ENCODE measurements at places on chromosomes 1 and 21. TPM values are rescaled to one million over a fixed set of nuclear protein-coding genes. Genes with fewer than 3 reads are reported as not detected.

DNA sequence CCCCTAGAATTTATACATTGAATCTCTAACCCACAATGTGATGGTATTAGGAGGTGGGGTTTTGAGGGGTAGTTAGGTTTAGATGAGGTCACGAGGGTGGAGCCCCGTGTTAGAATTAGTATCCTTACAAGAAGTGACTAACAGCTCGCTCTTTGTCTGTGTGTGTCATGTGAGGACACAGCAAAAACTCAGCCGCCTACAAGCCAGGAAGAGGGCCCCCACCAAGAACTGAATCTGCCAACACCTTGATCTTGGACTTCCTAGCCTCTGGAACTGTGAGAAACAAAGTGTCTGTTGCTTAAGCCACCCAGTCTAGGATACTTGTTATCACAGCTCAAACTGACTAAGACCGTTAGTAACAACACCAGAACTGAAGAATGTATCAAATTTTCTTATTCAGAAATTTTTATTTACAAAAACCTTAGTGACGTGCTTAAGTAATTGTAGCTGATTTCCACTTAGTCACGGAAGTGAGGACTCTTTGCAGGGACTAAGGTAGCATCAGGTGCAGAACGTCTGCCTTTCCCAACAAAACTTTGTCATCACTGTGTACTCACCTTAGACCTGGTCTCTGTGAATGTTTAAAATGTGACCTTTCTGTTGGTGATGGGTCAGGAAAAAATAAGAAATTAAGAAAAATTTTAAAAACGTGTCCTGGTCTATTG, 24.5 kb upstream of the LRRC8C start:
- H3K27me3 ChIP-seq: no peaks in the 10 kb centered on the region
- no peaks in the 10 kb centered on the region for H3K4me1 ChIP-seq

GRCh38 chr1:32234792-32235191, 12.2 kb upstream of the FAM167B start:
- H3K4me1 ChIP-seq: no peaks in the 10 kb centered on the region
- DNase-seq: no peak
- H3K27ac ChIP-seq: no peak overlapping the region
- H3K4me3 ChIP-seq: no peak overlapping the region
- H3K27me3 ChIP-seq: no peaks in the 10 kb centered on the region

GRCh38 chr1:118339400-118340124, 154.5 kb upstream of the SPAG17 start:
- no peaks in the 10 kb centered on the region for H3K27me3 ChIP-seq
- no peak overlapping the region for H3K27ac ChIP-seq
- no peak overlapping the region for H3K4me3 ChIP-seq
- H3K36me3 ChIP-seq: no peaks in the 10 kb centered on the region

GOLT1A gene
- 49.4 TPM for total RNA-seq

CNR2 gene
- not detected for total RNA-seq

PTPN22 gene
- 1.2 TPM for total RNA-seq

GRCh38 chr1:3668585-3669300, 16.4 kb downstream of the TP73 start:
- no peak overlapping the region for H3K27ac ChIP-seq
- H3K4me1 ChIP-seq: peaks cover 4% of the 10 kb centered on the region
- peak; percentile 96 for DNase-seq
- no peak overlapping the region for H3K4me3 ChIP-seq

- H3K27me3 ChIP-seq: no peaks in the 10 kb centered on the region
- no peak overlapping the region for H3K27ac ChIP-seq
- no peak for DNase-seq
- no peaks in the 10 kb centered on the region for H3K36me3 ChIP-seq
- H3K4me1 ChIP-seq: no peaks in the 10 kb centered on the region
Observed at GRCh38 chr21:26570203-26570602, 2.9 kb downstream of the CYYR1 start.

DNA sequence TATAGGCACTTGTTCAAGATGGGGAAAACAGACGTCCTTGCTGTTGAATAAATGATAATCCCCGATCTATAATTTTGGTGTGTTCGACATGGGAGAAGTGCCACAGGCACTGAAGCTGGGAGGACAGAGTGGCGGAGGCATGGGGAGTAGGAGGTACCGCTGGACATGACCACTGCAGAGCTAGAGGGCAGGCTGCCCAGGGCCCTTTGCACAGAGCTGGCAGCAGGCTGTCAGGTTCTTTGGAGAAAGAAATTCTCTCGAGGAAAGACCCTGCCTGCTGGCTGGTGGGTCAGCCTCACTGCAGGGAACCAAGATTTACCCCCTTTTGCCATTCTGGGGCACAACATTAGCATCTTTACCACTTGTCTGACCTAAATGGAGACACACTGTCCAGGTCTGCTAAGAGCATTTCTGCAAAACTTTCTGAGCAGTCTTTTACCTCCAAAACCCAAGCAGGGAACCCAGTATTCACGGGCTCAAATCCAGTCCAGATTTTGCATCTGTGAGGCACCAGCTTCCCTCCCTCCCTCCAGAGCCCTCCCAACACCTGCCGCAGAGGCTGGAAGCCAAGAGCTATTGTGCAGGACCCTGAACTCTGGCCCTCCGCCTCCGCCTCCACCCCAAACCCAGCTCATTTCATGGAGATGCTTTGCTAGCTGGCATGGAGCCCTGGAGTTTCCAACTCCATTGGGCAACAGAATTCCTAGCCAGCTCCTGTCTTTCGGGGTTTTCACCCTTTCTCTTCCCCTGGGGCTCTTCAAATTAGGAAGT, 142.3 kb downstream of the PLXNA2 start:
- no peaks in the 10 kb centered on the region for H3K4me1 ChIP-seq
- no peak overlapping the region for H3K4me3 ChIP-seq
- no peaks in the 10 kb centered on the region for H3K27me3 ChIP-seq
- H3K27ac ChIP-seq: peak overlapping the region; percentile 47

GRCh38 chr1:206566999-206567398, 45.3 kb downstream of the EIF2D start:
- no peak overlapping the region for H3K4me3 ChIP-seq
- no peaks in the 10 kb centered on the region for H3K36me3 ChIP-seq
- no peak for DNase-seq
- no peak overlapping the region for H3K27ac ChIP-seq
- H3K27me3 ChIP-seq: no peaks in the 10 kb centered on the region

- peak overlapping the region; percentile 74 for H3K4me3 ChIP-seq
- no peaks in the 10 kb centered on the region for H3K36me3 ChIP-seq
- no peaks in the 10 kb centered on the region for H3K4me1 ChIP-seq
- no peaks in the 10 kb centered on the region for H3K27me3 ChIP-seq
- DNase-seq: no peak
Observed at GRCh38 chr1:3530086-3530925, 75.8 kb downstream of the ARHGEF16 start.

- H3K27ac ChIP-seq: no peak overlapping the region
- no peak overlapping the region for H3K4me3 ChIP-seq
- no peaks in the 10 kb centered on the region for H3K27me3 ChIP-seq
- no peaks in the 10 kb centered on the region for H3K4me1 ChIP-seq
Observed at GRCh38 chr1:178612261-178612660, 99.4 kb downstream of the TEX35 start.

- H3K27me3 ChIP-seq: no peaks in the 10 kb centered on the region
- H3K36me3 ChIP-seq: no peaks in the 10 kb centered on the region
- DNase-seq: no peak
- no peak overlapping the region for H3K4me3 ChIP-seq
Observed at GRCh38 chr1:55928576-55928975, 650.8 kb downstream of the PLPP3 start.

RHEX gene
- total RNA-seq: 0.25 TPM

CELA2A gene
- not detected for total RNA-seq

GRCh38 chr1:3080053-3080955, 11.3 kb downstream of the PRDM16 start:
- H3K27me3 ChIP-seq: no peaks in the 10 kb centered on the region
- no peak overlapping the region for H3K27ac ChIP-seq
- H3K4me3 ChIP-seq: no peak overlapping the region
- H3K36me3 ChIP-seq: no peaks in the 10 kb centered on the region
- no peaks in the 10 kb centered on the region for H3K4me1 ChIP-seq

GRCh38 chr1:214573386-214574318, 22.2 kb upstream of the PTPN14 start:
- H3K27ac ChIP-seq: no peak overlapping the region
- H3K27me3 ChIP-seq: no peaks in the 10 kb centered on the region
- DNase-seq: no peak
- no peaks in the 10 kb centered on the region for H3K36me3 ChIP-seq
- no peaks in the 10 kb centered on the region for H3K4me1 ChIP-seq
- H3K4me3 ChIP-seq: no peak overlapping the region

- H3K4me3 ChIP-seq: no peak overlapping the region
- no peaks in the 10 kb centered on the region for H3K36me3 ChIP-seq
- no peaks in the 10 kb centered on the region for H3K27me3 ChIP-seq
- no peaks in the 10 kb centered on the region for H3K4me1 ChIP-seq
Observed at GRCh38 chr21:38709876-38710275, 95.9 kb upstream of the ETS2 start.

DNA sequence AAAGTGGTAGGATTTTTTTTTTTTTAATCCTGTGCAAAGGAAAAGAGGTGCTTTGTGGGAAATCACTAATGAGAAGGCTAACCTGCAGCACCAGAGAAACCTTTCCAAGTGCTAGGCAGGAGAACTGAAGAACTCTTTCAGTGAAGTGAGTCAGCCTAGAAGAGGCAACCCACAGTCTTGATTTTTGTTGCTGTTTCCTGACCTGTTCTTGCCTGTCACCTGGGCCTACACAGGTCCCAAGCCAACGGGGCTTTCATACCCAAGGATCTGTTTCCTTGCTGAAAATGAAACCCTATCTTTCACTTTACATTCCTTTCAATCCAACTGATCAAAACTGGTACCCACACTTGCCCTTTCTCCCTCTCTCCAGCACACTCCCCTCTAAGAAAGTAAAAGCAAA, 7.1 kb upstream of the IKBKE start:
- H3K36me3 ChIP-seq: no peaks in the 10 kb centered on the region
- H3K27me3 ChIP-seq: no peaks in the 10 kb centered on the region
- H3K27ac ChIP-seq: no peak overlapping the region
- H3K4me3 ChIP-seq: no peak overlapping the region

CELA2B gene
- total RNA-seq: not detected

DNA sequence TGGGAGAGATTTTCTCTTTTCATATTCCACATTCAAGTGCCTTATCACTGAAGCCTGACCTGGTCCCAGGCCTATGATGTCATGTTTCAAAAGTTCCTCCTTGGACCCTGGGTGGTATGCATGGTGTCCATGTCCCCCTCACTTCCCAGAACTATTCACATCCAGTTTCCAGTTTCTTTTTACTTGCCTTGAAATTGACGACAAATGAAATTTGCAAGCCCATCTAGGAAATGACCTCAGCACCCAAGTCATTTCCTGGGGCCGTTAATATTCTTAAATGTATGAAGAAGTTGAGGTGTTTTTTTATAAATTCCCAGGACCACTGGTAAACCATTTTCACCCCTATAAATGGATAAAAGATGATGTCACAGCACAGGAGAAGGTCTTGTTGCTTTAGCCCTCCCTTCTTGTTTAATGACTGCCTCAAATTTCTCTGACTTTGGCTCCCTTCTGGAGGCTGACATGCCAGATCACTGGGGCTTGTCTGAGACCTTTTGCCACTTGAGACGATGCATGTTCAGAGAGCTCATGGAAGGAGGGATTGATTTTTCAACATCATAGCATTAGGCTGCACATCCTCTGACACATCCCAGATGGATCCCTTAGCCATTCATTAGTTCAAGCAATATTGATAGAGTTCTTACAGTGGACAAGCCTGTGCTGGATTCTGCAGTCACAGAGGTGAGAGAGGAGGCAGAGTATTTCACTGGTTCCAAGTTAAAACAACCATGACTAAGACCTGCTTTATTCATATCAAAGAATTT, 221.3 kb downstream of the PLPP3 start:
- H3K36me3 ChIP-seq: no peaks in the 10 kb centered on the region
- H3K27me3 ChIP-seq: no peaks in the 10 kb centered on the region
- H3K4me1 ChIP-seq: no peaks in the 10 kb centered on the region
- H3K4me3 ChIP-seq: no peak overlapping the region
- H3K27ac ChIP-seq: no peak overlapping the region

GRCh38 chr1:199898654-199899053, 128.9 kb upstream of the NR5A2 start:
- H3K4me3 ChIP-seq: no peak overlapping the region
- no peak for DNase-seq
- H3K4me1 ChIP-seq: no peaks in the 10 kb centered on the region
- H3K27ac ChIP-seq: no peak overlapping the region
- H3K36me3 ChIP-seq: no peaks in the 10 kb centered on the region

GRCh38 chr1:101365878-101366277, 129.1 kb downstream of the S1PR1 start:
- H3K36me3 ChIP-seq: no peaks in the 10 kb centered on the region
- no peak for DNase-seq
- H3K4me3 ChIP-seq: no peak overlapping the region
- H3K27ac ChIP-seq: no peak overlapping the region
- H3K27me3 ChIP-seq: no peaks in the 10 kb centered on the region

HIVEP3 gene
- 3.9 TPM for total RNA-seq

NUAK2 gene
- total RNA-seq: 5.1 TPM

CDC42 gene
- 89.7 TPM for total RNA-seq

GRCh38 chr1:218686258-218686657, 341.1 kb downstream of the TGFB2 start:
- no peak overlapping the region for H3K27ac ChIP-seq
- no peaks in the 10 kb centered on the region for H3K4me1 ChIP-seq
- H3K27me3 ChIP-seq: no peaks in the 10 kb centered on the region
- no peak overlapping the region for H3K4me3 ChIP-seq
- no peaks in the 10 kb centered on the region for H3K36me3 ChIP-seq

- no peaks in the 10 kb centered on the region for H3K27me3 ChIP-seq
- DNase-seq: no peak
- H3K27ac ChIP-seq: no peak overlapping the region
Observed at GRCh38 chr1:183918589-183918988, 113.7 kb downstream of the RGL1 start.

GRCh38 chr1:17437580-17438317, 1.7 kb downstream of the RCC2 start:
- no peaks in the 10 kb centered on the region for H3K4me1 ChIP-seq
- DNase-seq: peak; percentile 55
- H3K27ac ChIP-seq: peak overlapping the region; percentile 73
- H3K27me3 ChIP-seq: no peaks in the 10 kb centered on the region

GRCh38 chr1:77341195-77341594, 59.4 kb downstream of the AK5 start:
- H3K27me3 ChIP-seq: no peaks in the 10 kb centered on the region
- no peak overlapping the region for H3K4me3 ChIP-seq
- H3K4me1 ChIP-seq: no peaks in the 10 kb centered on the region
- DNase-seq: no peak

SERINC2 gene
- 62.6 TPM for total RNA-seq

DNA sequence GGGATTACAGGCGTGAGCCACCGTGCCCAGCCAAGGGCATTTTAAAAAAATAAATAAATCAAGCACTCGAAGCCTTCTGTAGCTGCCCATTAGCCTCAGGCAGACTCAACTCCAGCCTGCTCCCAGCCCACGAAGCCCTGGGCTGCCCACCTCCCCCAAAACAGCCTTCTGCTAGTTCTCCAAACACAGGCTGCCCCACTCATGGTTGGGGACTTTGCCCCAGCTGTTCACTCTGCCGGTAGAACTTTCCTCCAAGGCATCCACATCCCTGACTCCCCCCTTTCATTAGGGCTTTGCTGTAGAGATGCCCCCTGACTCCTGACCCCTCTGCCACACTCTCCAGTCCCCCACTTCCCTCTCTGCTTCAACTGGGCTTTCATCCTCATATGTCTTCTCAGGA, 29.7 kb upstream of the LAPTM5 start:
- H3K4me1 ChIP-seq: peaks cover 9% of the 10 kb centered on the region
- H3K4me3 ChIP-seq: no peak overlapping the region
- no peak overlapping the region for H3K27ac ChIP-seq

KCND3 gene
- total RNA-seq: 13.6 TPM

Data from right lobe of liver (tissue), 6 donors.